ENCODE measurements at places on chromosomes 4 and X.
A peak's percentile ranks its signal among the peaks of the same experiment; 100 is the strongest.

- DNase-seq = no peak
These were observed 191.4 kb downstream of the GBA3 start for GRCh38 chr4:22884157-22884556.

DNA sequence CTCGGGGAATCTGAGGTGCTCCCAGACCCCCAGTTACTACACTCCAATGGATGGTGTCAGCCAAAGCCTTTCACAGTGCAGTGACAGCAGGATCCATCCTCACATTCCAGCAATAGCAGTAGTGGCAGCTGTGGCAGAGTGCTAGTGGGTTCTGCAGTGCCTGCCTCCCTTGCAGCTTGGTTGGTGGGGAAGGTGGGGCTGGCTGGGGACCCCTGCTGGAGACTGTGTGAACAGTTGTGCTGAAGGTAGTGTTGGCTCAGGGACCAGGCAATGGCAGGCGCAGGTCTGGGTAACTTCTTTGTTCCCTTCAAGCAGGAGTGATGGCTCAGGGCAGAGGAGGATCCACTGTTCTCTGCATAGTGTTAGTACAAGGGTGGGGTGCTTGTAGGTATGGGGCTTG is 343.7 kb upstream of the TRAM1L1 start:
- no peak for DNase-seq

DNA sequence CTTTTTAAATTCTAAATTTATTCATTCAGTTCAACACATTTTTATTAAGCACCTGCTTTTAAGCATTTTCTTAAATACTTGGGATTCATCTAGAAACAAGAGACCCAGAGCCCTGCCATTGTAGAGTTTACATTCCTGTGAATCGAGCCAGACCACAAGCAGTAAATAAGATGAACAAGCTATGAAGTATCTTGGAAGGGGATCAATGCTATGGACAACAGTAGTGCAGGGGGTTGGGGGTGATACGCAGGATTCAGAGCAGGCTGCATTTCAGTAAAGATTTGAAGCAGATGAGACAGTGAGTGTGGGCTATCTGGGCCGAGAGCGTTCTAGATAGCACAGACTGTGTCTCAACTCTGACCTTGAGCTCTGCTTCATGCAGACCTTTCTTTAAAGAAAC is 35.1 kb downstream of the CLDN22 start:
- DNase-seq = no peak

DNA sequence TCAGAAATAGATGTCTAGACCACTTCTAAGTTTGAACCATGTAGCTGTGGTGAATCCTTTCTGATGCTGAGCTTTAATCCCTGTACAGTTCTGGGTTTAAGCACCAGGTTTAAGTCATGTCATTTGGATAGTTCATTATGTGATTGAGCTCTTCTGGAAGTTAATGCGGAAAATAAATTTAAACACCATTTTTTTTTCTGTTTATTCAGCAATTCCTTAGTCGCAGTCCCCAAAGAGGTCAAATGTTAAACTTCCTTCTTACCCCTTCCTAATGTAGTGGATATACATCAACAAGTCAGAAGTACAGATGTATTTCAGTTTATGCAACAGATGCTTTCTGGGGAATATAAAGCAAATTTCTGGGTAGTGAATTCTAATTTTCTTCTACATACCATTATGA is 52.9 kb downstream of the CNKSR2 start:
- DNase-seq = no peak

DNA sequence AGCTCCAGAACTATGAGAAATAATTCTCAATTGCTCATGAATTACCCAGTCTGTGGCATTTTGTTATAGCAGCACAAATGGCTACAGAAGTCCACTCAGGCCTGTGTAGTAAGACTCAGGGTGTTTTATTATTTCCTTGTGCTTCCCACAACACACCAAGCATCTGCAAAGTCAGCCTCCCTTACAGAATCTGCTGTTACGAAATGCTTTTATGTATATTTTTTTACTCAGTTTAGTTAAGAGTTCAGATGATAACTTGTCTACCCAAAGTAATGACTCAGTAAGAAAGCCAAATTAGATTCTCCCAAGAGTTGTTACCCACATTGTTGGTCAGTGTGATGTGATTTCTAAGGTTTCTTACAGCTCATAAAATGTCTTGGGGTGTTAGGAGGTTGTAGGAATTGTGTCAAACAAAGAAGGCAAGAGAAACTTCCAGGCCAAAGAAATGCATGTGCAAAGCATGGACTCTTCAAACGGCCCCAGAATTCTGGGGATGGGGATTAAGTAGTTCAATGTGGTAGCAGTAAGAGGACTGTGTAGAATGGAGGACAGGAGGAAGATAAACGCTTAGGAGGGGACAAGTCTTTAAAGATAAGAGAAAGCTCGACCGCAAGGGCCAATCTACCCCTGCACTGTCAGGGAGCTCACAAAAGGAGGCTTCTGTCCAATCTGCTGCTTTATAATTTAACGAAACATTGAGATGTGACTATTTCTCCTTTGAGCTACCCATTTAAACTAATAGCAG is 35.4 kb upstream of the TMEM184C start:
- no peak for DNase-seq

DNA sequence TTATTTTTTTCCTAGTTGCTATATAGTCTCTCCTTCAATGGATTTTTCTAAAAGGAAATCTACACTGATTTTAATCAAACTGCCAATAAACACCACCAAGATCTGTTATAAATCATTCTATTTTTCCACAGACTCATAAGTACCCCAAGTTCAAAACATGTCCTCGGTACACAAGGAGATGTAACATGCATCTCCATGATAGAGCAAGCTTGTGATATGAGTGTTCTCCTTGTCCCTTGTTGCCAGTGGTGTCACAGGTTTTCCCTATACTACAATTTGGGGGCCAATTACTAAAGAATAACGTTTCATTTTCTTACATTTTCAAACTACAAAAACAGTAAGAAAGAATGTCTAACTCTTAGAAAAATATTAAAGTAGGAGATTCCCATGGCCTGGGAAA is 491 bp downstream of the ARHGEF6 start:
- no peak for DNase-seq

DNA sequence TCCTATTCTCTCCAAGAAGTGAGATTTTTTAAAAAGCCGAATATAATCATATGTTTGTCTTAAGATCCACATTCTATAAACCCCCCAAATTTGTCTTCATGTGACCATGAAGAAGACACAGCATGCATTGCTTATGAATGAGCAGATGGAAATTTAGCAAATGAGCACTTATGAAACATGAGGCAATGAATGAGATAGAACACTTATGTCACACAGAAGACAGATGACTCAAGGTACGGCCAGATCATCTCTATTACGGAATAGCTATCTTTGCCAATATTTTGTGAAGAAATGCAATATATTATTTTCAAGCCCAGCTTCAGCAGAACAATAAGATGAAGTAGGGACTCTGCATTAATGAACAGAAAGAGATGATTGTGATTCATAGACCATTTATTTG is 21.4 kb downstream of the PHEX start:
- no peak for DNase-seq

GRCh38 chrX:35122756-35123155 is 180.2 kb downstream of the FAM47B start:
- DNase-seq = no peak

GRCh38 chr4:74665346-74665745 is 129.0 kb downstream of the BTC start:
- peak; percentile 21 for DNase-seq

DNA sequence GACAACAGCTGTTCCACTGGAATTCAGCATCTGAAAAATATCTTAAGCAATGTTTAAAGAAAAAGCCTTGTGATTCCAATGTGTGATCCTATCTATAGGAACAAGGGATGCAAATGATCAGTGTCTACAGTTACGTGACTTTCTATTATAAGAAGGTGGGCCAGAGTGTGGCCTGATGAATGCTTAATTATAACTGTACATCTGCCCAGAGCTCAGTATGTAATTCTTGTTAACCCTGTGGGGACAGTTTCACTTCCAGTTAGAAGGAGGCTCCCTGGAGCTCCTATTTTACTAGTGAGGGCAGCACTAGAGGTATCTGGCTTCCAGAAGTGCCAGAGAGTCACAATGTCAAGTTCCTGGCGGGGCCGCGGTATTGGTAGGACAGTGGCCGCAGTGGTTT is 288.5 kb downstream of the USP46 start:
- no peak for DNase-seq

DNA sequence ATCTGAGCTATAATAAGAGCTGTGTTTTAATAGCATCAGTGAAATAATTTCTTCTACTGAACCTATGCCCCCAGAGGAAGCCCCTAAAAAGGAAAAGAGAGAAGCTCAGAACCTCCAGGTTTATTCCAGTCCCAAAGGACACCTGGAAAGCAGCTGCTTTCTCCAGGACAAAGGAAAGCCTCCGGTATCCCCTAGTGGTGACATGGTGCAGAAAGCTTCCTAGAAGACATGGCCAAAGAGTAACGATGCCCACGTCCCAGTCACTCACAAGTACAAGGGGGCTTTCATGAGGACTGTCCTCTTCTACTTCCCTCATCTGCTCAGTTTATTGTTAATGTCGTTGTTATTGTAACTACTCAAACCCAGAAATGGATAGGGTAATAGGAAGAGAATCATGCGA is 343.9 kb downstream of the UNC5C start:
- DNase-seq = peak; percentile 6

- DNase-seq = no peak
These were observed 1646.2 kb upstream of the TENM3 start for GRCh38 chr4:180596888-180597483.

DNA sequence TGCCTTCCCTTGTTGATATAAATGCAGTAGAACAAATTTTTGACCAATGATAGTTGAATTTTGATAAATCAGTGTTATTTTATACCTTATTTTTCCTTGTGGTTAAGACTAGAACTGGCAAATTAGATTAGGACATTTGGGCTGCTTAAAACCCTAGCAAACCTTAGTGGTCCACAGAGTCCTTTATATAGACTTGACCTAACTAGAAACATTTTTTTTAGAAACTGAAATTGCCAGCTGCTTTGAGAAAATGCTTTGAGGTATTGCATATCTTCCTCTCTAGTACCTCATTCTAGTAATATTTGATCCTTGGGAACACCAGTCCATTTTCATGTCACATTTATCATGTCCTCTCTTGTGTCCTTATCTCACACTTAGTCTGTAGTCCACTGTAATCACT is 580.3 kb downstream of the FSTL5 start:
- DNase-seq = no peak

DNA sequence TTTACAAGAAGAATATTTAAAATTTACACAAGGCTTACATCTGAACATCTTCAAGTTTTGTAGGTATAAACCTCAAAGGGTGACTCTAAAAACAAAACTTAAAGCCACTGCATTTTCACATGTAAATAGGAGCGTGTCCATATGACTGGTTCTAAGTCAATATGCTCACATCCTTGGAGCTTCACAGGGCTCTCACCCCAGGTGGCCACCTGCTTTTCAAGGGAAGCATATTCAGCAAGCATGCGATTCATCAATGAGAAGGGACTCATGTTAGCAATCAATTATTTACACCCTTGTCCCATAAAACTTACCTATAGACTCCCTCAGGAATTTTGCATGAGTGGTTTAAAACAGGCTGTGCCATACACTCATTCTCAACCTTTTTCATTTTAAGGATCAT is 17.8 kb upstream of the KLHL34 start:
- no peak for DNase-seq

GRCh38 chr4:21177871-21178270 is 477.6 kb downstream of the PACRGL start:
- no peak for DNase-seq

GRCh38 chr4:74217365-74217764 is 59.4 kb downstream of the MTHFD2L start:
- DNase-seq = no peak

- DNase-seq = no peak
These were observed 35.7 kb upstream of the SLC2A9 start for GRCh38 chr4:10057023-10057395.

- DNase-seq = no peak
These were observed 584 bp downstream of the GPC3 start for GRCh38 chrX:133984857-133985163.

- no peak for DNase-seq
These were observed 101.1 kb downstream of the TSPAN5 start for GRCh38 chr4:98557194-98557892.

GRCh38 chr4:150641612-150642011 is 59.7 kb downstream of the MAB21L2 start:
- DNase-seq = no peak

- no peak for DNase-seq
These were observed 36.8 kb upstream of the NAP1L5 start for GRCh38 chr4:88734403-88734949.

DNA sequence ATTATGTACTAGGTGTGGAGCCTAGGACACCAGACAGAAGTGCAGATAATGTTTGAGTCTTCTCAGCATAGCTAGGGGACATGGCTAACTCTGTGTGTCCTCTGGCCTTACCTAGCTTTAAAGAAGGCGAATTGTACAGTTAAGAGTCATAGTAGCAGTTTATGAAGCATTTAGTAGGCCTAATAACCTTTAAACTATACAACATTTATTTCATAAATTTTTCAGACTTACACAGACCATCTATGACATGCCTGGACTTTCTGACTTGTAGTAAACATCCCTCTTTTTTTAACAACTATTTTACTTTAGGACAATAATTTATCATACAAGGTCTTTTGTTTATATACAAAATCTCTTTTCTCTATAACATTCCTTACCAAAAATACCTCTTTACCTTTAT is 37.4 kb downstream of the ETNPPL start:
- DNase-seq = no peak

DNA sequence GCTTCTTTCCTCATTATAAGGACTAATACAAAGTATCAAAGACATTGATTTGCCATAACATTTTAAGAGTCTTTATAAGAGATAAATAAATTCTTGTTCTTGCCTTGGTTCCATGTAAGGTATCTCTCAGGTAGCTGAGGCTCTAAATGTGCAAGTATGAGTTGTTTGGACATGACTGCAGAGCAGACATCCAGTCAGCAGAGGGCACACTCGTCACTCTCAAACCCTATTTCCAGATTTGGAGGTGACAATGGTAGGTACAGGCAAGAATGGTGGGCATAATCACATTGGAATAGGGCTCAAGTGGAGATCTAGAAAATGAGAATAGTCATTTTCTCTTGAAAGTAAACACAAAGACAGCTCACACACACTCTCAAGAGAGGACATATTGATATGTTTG is 133.3 kb upstream of the ZIC3 start:
- no peak for DNase-seq

DNA sequence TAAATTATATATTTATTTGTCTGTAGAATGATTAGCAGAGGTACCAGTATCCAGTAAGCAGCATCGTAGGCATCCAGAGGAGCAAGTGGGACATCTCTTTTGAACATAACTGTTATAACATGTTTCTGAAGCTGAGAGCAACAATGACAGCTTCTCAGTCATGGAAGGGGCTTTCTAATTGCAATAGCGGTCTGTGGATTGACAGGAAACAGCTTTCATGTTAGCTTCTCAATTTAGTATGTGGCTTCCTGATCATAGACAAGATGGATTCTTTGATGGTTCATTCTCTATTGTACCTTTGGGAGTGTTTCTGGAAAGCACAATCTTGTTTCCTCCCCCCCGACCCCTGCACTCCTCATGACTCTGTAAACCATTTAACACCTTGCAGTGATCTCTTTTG is 434.6 kb upstream of the GNPDA2 start:
- no peak for DNase-seq

- DNase-seq = no peak
These were observed 40.6 kb upstream of the DOCK11 start for GRCh38 chrX:118455013-118455412.
